Stromal cell of bone marrow (primary cell): ENCODE measurements at places on chromosomes 2 and 18.

- no peak for DNase-seq
These were observed 142.6 kb downstream of the HDAC4 start for GRCh38 chr2:239258248-239258647.

- DNase-seq, result no peak
These were observed 1.3 kb upstream of the YWHAQ start for GRCh38 chr2:9631878-9632700.

DNA sequence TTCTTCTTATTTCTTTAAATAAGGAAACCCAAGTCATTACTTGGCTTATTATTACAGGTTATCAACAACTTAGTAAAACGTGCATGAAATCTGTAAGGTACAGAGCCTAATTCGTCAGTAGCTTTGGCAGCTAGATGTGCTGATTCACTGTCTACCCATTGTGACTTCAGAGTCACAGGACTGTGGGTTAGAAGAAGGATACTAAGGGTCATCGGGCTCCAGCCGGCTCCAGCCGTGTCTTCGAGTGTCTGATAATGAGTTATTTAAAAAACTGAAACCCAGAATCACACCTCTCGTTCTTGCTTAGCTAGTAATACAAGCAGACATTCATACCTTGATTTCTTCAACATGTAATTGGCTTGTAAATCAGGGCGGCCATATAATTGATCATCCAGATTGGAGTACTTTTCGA is 170.5 kb downstream of the FMNL2 start:
- DNase-seq, result no peak

DNA sequence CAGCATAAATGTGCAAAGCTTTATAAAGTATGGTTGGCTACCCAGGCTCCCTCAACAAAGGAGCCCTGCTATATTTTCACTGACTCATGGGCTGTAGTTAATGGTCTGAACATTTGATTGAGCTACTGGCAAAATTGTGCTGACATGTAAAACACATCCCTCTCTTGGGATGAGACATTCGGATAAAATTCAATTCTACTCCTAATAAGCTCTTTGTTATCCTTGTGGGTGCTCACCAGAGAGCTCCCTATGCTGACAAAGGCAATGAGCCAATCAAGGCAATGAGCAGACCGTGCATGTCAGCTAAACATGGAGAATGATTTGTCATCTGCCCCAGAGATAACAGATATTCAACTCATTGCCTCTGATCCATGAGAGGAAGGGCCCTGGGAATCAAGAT is 27.7 kb downstream of the SERPINB8 start:
- DNase-seq, result peak; percentile 49

GRCh38 chr2:109269706-109270504 is 140.9 kb downstream of the SH3RF3 start:
- no peak for DNase-seq

GRCh38 chr2:205681401-205682238 is 681 bp upstream of the NRP2 start:
- DNase-seq, result no peak

DNA sequence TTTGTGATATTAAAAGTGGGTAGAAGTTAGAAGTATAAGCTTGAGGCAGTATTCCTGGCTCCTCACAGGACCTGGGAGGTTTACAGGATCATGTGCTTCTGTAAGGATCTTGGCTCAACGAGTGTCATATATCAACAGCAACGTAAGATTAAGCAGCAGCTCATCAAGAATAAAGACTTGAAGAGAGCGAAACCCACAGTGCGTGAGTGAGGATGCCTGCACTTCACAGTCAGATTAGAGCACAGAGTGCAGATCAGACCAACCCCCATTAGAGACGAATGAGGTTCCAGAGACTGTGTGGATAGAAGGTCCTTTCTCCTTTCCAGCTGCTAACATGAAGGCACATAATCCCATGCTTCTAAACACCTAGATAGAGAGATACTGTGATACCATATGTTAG is 1656.7 kb upstream of the NXPH2 start:
- no peak for DNase-seq

DNA sequence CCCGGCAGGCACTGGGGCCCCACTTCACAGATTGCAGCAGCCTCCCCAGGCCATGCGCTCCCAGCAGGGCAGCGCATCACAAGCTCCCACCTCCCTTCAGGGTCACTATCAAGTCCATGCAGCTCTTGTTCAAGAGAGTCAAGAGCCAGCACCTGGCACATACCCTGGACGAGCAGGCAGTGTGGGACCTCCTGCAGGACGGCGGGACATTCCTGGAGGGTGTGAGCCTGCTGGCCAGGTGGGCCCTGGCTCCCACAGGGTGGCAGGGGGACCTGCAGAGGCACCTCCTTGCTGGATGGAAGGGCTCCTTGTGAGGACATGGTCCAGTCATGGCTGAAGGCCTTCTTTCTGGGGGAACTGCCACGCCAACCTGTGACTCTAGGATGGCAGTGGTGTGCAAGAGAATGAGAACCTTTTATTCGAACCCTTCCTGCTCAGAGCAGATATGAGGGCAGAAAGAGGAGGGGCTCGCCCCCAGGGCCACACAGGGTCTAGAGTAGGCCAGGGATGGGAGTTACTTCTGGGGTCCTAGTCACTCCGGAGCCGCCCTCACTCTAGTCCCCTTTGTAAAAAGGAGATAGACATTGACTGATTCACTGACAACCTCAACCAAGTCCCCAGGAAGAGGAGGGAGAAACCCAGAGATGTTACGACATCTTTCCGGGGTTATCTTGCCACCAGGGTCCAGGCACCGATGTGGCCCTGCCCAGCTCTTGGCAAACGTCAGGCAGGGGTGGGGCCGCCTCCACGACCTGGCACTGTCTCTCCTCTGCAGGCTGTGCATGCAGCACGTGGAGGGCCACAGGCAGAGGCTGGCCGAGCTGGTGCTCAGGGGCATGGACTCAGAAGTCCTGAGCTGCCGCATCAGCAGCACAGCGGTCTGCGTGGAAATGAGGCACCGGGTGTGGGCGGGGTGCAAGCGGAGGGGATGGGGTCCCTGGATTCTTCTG is 31.3 kb downstream of the HJURP start:
- DNase-seq, result no peak

DNA sequence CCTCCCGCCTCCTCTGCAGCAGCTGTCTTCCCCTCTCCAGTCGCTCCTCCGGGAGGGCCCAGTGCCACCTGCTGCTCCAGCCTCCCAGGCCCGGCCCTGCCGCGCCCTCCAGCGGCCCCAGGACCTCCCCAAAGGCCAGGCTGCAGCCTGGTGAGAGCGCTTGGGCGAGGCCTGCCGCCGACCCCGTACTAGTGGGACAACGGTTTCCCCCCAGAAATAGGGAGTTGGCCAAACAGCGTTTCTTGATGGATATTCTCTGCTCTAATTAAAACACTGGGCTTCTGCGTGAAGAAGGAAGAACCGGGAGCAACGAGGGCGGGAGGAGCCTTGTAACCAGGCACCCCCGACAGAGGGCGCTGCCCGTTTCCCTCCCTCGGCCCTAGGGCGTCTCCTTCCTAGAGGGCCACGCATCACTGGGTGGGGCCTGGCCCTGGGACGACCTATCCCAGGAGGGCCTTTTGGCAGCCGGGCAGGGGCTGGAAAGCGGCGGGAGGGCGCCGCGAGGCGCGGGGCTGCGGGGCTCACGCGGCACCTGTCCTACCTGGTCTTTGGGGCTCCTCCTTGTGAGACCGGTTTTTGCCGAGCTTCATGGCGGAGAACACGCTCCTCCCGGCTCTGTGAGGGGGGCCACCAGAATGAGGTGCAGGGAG is 25.4 kb upstream of the OTOF start:
- DNase-seq, result peak; percentile 15

DNA sequence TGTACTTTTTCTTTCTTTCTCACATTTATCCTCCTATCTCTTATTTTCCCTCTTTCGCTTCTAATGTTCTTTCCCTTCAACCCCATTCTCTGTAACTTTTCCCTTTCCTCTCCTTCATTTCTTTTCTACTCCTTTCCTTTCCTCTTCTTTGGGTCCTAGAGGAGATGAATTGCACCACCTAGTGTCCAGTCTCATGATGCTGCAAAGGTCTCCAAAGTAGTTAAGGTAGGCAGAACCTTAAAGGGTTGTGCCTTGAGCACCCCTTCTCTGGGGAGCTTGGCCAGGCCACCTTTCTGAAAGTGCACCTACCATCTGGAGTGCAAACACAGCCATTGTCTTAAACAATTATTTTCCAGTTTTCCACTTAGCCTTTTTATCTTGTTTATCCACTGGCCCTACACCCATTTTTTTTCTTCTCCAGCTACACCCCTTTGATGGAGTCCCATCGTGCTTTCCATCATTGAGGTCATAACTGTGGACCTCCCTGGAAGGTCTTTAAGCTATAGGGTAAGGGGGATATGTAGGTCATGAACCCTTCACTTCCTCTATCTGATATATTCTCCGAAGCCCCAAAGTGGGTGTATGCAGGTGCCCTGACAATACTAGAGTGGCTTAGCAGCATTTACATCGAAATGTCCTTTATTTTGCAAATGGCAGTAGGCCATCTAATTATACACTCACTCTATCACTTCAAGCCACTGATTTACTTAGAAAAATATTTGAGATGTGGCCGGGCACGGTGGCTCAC is 155.9 kb downstream of the ESCO1 start:
- DNase-seq, result peak; percentile 47

GRCh38 chr2:33839791-33840190 is 240.7 kb upstream of the FAM98A start:
- DNase-seq, result no peak

DNA sequence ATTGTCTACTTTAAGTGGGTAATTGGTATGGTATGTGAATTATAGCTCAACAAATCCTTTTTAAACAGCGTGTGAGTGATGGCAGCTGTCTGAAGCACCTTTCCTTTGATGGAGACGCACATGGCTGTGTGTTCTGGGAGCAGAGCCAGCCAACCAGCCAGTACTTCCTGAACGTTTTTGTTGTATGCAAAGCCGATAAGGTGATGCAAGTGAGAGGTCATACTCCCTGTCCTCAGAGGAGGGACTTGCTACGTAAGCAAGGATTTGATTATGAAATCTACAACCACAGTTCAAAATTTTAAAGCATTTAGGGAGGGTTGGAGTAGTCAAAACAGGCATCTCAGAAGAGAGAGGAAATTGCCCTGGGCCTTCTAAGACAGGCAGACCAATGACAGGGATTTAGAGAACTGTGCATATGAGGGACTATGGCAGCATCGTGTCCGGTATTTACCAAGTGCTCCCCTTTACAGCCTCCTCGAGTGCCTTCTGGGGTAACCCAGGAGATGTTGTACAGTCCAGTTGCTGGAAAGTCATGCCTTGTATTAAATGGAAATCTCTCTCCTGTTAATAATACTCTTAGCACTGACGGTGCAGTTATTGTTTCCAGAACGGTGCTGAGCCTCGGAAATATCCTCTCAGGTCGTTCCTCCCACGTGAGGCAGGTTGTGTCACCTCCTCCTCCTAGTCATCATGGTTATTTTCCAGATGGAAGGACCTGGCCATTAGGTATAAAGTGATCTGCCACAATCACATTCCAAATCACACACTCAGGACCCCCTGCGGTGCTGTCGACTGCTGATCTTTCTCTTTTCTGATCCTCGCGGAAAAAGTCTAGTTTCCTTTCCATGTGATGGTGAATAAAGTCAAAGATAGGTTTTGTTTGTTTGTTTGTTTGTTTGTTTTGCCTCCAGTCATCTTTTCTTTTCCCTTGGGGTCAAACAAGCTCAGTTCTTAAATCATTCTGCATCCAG is 28.4 kb downstream of the ARHGEF4 start:
- DNase-seq, result peak; percentile 17

GRCh38 chr2:86557836-86558235 is 5.4 kb downstream of the CHMP3 start:
- DNase-seq, result no peak
